ENCODE measurements at places on chromosomes 3 and 15. TPM values are rescaled to one million over a fixed set of nuclear protein-coding genes. Genes with fewer than 3 reads are reported as not detected.
A peak's percentile ranks its signal among the peaks of the same experiment; 100 is the strongest.

The CPLX3 gene
- not detected for total RNA-seq

The CKMT1A gene
- total RNA-seq = not detected

The CDC25A gene
- total RNA-seq = 0.40 TPM

The ZDHHC23 gene
- 4.4 TPM for total RNA-seq

The CCDC9B gene
- 28.0 TPM for total RNA-seq

The HTR3D gene
- not detected for total RNA-seq

The PHLDB2 gene
- total RNA-seq = 73.3 TPM

The IL17RB gene
- 0.19 TPM for total RNA-seq

The CD96 gene
- total RNA-seq = 0.99 TPM

The SPRED1 gene
- 16.2 TPM for total RNA-seq

The OXTR gene
- 0.49 TPM for total RNA-seq

The SH2D7 gene
- not detected for total RNA-seq

The SAXO2 gene
- total RNA-seq = 9.0 TPM

The TUSC7 gene
- total RNA-seq = not detected

The ITGA11 gene
- total RNA-seq = 8.3 TPM

The PARP15 gene
- 2.7 TPM for total RNA-seq

DNA sequence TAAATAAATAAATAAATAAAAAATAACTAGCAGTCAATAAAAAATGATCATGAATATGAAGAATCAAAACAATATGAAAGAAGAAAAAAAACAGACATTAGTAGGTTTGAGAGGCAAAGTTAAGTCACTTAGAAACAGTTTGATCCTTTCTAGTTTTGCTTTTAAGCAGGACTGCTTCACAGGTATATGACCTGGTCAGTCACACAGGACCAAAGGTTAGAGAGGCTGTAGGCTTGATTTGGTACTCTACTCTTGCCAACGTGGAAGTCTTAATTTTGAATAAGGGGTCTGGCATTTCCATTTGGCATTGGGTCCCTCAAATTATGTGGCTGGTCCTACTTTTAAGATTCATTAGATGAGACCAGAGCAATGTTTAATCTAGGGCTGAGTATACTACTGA, 441.7 kb upstream of the NECTIN3 start:
- no peak for ATAC-seq

DNA sequence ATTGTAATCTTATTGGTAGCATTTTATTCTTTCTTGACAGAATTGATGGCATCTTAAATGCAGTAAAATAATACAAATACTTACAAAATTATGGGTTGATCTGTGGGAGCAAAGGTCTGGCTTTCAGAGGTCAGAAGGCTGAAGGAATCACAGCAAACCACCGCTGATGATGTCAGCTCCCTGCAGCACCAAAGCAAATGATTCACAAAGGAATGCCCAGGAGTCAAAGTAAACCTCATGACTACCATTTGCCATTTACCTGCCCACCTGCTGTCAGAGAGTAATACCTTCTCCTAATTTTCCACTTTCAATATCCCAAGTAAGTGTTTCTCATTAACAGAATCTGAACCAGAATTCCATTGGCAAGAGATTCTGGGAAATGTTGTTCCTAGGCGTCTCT, 46.1 kb downstream of the CPA3 start:
- ATAC-seq = no peak

- no peak for ATAC-seq
Measured at GRCh38 chr15:67019069-67019468, 46.3 kb upstream of the SMAD3 start.

DNA sequence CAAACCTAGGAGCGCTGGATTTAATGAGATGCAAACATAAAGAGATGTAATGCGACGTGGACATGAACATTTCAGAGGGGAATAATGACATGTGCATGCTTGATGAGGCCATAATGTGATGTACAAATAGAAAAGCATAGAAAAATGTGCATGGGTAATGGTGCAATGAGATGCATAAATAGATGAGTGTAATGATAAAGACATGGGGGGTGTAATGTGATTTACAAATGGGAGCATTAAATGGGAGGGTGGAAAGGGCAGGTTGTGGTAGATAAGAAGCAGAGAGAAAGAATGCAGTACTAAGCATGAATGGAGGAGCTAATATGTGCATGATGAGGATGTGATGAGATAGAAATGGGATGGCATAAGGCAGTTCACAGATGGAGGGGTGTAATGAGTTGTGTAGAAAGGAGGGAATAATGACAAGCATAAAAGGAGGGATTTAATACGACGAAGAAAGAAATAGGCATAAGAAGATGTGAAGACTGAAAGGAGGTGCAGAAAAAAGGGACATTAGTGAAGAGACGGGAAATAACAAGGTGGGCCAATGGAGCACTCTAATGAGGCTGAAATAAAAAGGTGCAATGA, 137.5 kb upstream of the CCNL1 start:
- ATAC-seq = no peak

GRCh38 chr3:47910233-47910632, 106.0 kb downstream of the MAP4 start:
- ATAC-seq = no peak

DNA sequence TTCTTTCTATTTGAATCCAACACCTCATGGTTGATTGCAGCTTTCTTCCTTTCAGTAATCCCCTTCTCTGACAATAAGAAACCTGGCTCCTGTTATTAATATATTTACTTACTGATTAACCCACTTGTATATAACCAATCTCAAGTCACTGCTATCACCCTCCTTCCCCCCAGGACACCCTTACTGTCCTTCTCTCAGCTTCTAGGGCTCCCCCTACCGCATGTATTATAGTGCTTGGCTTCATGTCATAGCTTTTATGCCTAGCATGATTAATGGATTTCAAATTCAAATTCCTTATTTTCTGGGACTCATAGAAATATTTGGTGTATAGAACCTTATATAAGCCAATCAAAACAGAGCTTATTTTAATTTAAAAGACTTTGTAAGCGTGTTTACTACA, 75.7 kb upstream of the BNIP2 start:
- no peak for ATAC-seq

- no peak for ATAC-seq
Measured at GRCh38 chr3:10244009-10244408, 4.2 kb upstream of the TATDN2 start.

DNA sequence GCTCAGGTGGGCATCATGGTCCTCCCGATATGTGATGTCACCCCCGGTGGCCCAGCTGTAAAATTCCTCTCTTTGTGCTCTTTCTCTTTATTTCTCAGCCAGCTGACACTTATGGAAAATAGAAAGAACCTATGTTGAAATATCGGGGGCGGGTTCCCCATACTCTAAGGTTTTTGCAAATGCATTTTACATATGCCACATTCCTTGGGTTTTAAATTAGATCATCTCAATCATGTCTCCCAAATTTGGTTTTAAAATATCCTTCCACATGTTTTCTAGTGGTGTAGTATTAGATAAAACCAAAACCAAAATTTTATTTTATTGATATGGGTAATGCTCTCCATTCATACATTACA, 4.4 kb upstream of the TMEM62 start:
- ATAC-seq = no peak

DNA sequence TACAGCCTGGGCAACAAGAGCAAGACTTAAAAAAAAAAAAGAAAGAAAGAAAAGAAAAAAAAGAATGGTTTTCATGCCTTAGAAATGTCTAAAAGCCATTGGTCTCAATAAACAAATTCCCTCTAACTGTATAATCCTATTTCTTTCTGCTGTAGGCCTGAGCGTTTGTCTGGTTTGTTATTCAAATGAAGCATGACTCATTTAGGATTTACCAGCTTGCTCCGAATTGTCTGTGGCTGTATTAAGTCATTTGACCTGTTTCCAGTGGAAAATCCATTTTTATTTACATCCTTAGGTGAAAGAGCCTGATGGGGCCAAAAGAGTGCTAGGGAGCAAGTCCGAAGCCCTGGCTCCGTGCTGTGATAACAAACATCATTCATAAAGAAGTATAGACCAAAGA, 73.8 kb downstream of the BDH1 start:
- no peak for ATAC-seq

DNA sequence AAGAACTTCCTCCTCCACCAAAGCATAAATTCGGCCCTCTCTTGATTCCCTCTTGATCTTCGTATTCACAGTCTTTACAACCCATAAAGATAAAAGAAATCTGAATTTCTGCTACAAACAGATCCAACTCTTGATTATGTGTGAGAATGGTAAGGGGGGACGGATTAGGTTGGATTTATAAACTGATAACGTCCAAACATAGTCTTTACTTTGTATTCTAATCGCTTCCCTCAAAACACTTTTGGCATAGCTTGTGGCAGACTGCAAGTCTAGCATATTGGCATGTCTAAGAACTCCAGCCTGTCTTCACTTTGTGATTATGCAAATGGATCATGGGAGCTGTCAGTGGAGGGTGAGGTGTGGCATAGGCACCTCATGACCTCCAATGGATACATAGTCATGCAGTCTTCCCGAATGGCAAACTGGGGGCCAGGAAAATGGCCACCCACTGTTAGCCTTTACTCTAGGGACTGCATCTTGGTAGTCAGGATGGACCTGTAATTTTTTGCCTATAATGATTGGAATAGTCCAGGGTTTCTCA, 24.3 kb upstream of the GPR171 start:
- peak; percentile 24 for ATAC-seq

DNA sequence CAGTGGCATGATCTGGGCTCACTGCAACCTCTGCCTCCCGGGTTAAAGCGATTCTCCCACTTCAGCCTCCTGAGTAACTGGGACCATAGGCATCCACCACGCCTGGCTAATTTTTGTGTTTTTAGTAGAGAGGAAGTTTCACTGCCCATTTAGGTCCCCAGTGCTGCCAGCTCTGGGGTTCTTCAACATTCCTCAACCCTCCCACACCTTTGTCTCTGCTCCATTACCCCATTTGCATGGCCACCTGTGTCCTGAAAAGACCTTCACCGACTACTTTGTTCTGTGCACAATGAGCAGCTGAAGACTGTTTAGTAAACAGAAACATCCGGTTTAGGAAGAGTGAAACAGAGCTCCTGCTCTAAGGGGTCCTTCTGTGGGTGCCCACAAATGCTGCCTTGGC, 92.0 kb downstream of the FAM43A start:
- ATAC-seq = no peak

DNA sequence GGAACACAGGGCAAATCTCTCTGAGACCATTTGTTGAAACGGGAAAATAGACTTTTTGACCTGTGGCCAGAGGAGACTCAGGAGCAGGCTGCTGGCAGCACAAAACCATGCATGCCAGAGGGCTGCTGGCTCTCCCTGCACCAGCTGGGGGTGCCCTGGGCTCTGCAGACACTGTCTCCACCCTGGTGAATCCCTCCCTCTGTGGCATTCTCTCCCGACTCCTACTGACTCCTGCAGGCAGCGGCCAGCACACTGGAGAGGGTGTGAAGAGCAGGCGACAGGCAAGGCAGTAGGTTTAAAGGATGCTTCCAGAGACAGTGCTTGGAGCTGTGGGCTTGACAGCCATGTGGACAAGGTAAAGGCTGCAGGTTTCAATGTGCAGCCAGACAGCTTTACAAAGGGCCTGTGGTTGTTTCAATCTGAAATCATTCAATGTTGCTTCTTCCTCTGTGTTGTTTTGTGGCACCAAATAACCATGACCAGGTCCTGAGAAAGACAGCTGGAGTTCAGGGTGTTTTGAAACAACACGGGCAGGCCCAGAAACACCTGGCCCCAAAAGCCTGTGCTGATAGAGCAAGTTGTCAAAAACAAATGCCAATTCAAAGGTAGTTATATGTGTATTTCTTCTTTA, 431.0 kb upstream of the ATP10A start:
- ATAC-seq = peak; percentile 69

DNA sequence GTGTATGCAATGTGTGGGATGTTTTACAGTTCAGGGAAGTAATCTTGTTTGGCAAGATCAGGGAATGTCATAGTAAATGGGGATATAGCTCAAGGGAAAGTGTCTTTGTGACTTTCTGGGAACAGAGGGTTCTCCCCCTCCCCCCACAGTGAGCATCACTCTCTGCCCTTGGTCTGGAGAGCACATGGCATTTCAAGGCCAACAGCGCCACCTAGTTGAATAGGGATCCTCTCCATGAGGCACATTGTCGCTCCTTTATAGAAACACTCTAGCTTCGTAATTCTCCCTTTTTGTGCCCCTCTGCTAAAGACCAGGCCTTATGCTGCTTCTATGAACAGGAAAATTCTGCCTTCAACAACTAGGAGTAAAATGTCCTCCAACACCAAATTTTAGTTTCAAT, 37.1 kb upstream of the ARNT2 start:
- no peak for ATAC-seq

DNA sequence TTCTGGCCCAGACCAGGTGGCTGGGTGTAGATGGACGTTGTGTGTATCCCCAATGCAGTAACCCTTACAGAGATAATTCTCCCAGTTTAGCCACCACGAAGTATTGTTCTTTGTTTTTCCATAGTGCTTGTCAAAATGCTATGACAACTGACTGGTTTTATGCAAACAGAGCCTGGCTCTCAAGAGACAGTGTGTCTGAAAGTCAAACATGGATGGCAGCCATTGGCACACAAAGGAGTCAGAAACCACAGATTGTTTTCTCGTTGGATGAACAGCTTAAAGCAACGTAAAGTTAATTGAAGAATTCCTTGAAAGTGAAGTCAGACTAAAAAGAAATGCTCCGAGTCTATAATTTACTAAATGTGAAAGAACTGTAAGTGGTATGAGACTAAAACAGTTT, 91.2 kb downstream of the FILIP1L start:
- no peak for ATAC-seq

DNA sequence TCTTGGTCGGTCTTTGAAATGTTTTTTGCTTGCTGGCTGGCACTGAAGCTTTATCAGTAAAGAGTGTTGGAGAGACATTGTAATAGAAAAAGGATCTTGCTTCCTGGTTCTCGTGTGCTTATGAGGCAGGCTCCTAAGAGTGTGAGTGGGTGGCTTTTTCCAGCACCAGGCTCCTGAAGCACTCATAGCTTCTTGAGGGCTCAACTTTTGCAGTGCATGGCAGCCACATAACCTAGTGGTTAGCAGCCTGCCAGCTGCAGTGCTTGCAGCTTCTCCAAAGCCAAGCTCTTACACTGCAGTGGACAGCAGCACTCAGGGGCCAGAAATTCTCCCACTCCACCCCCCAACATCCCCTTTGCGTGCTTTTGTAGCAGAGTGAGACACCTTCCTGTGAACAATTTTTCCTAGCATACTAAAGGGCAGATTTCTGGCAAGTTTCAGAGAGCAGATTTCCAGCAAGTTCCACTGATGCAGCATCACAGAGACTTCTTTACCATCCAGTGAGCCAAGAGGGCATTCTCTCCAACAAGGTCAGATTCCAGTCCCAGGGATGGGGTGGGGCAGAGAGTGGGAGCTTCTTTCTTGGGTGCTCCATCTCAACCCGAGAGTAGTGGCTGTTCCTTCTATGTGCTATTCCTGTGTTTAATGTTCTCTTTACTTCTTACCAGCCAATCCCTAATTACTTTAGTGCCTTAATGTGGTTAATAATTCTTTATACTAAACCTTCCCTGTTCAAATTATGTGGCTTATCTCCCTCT, 15.8 kb upstream of the ARHGEF26 start:
- peak; percentile 28 for ATAC-seq

- no peak for ATAC-seq
Measured at GRCh38 chr3:138694287-138695007, 85.9 kb downstream of the FAIM start.

- no peak for ATAC-seq
Measured at GRCh38 chr3:181327349-181327748, 337.8 kb upstream of the DNAJC19 start.

- ATAC-seq = no peak
Measured at GRCh38 chr15:65082303-65082953, 5.9 kb downstream of the KBTBD13 start.

Measured in gastroesophageal sphincter (tissue), 4 donors.